ENCODE measurements at places on chromosomes 5 and 9.

DNA sequence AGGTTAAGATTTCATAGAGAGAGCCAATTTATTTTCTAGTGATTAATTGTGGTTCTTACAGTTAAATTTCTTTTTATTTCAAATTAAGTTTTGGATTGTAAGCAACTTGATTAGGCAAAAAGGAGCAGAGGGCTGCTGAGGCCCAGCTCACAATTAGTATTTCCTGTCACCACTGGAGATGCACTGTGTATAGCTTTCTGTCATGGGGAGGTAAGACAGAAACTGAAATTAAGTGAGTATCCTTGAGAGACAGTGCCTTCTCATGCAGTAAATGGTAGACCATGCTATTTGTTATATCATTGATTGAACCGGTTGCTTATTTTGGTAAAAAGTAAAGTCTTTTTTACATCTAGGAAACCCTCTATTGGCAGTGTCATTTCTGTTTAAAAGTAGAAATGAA is 190.7 kb downstream of the CCDC171 start:
- no peak for DNase-seq

- no peak for DNase-seq
These were observed 45.6 kb downstream of the FOXI1 start for GRCh38 chr5:170151097-170151831.

GRCh38 chr5:38045446-38045845 is 205.6 kb upstream of the GDNF start:
- DNase-seq = no peak

DNA sequence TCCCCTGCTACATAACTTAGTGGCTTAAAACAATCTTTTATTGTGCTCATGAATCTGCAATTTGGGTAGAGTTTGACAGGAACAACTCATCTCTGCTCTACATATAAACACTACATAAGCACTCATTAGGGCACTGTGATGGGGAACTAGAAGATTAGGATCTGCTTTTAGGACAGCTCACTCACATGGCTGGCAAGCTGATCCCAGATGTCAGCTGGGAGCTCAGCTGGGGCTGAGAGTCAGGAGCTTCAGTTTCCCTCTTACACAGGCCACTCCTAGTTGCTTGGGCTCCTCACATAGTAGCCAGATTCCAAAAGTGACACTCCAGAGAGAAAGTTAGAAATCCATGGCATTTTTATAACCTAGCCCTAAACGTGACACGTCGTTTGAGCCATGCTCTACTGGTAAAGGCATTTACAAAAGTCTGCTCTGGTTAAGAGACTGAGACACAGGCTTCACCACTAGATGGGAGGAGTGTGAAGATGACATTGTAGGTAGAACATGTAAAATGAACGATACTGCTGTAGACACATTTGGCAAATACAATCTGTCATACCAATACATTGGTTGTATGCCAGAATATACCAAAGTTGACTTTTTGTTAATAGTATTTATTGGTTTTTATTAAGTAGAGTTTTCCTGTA is 23.6 kb downstream of the SCAI start:
- peak; percentile 17 for DNase-seq

DNA sequence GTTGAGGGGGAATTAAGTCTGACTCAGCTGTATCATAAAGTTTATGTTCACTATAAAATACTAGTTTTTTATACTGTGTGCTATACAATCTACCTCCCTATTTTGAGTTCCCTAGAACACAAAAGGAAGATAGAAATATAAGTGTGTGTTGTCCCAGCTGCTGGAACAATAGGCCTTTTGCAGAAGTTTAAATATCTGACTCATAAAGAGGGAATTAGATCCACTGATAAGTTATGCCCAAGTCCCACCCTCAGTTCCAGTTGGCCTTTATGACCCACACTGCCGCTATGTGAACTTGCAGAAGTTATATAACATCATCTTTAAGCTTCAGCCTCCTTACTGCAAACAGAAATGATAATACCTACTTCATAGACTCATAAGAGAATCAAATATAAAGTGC is 88.5 kb upstream of the DAB2 start:
- no peak for DNase-seq

DNA sequence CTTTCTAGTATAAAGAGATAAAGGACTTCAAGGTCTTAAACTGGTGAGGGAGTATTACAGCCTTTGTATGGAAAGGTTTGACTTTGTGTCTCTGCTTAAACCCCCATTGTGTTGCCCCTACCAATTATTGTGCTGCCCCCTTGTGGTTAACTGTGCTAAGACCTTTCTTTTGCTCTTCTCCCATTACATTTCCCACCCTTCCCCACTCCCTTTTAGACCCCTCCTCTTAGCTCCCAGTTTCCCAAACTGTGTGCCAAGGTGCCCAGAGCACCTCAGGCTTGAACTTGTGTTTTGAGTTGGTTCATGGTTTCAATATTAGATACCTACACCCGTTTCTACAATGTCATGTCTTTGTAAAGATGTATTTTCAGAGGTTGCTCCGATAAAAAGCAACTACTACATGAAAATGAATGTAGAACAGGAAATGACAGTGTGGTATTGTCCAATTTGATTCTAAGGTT is 2.9 kb downstream of the JAK2 start:
- DNase-seq = peak; percentile 66

DNA sequence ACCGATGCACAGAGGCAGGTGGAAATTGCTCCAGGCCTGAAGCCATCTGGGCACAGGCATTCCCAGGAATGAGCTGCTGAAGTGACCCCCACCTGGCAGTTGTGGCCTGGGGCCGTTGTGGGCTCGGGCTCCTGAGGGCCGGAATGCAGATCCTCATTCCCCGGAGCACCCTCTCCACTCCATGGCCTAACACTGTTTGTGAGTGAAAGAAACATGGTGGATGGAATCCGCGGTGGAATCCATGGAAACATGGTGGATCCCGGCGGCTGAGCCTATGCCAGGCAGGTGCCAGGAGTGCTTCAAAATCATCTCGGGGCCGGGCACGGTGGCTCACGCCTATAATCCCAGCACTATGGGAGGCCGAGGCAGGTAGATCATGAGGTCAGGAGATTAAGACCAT is 3.6 kb upstream of the SARDH start:
- no peak for DNase-seq

DNA sequence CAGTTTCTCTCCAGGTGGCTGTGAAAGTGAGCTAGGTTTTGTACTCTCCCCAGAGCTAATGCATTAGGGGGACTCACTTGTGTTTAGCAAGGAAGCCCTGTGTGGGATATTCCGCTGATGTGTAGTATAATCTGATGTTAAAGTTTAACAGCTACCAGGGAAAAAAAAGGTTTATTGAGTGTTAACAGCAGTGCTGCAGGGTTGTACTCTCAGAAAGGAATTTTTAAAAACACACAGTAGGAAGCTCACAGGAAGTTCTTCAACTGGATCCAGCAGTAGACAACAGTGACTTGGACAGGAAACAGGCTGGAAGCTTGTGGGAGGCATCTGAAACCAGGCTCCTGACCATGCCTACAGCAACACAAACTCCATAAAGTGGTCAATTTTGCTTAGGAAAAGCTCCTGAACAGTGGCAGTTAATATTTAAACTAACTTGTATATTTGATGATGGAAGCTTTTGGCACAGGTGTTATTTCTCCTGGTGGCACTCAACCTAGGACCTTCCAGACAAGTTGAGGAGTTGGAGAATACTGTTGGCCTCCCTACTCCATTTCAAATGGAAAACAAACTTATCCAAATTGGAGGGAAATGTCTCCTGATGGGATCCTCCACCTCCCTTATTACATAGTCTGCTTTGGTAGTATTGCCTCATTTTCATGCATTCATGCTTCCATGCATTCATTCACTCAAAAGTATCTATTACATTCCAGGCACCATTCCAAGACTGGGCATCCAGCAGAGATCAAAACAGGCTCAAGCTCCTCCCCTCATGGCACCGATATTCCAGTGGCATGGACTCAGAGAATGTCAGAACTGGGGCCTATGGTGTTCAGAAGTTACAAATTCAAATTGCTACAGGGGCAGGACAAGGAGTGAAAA is 54.7 kb downstream of the FOXD1 start:
- no peak for DNase-seq

DNA sequence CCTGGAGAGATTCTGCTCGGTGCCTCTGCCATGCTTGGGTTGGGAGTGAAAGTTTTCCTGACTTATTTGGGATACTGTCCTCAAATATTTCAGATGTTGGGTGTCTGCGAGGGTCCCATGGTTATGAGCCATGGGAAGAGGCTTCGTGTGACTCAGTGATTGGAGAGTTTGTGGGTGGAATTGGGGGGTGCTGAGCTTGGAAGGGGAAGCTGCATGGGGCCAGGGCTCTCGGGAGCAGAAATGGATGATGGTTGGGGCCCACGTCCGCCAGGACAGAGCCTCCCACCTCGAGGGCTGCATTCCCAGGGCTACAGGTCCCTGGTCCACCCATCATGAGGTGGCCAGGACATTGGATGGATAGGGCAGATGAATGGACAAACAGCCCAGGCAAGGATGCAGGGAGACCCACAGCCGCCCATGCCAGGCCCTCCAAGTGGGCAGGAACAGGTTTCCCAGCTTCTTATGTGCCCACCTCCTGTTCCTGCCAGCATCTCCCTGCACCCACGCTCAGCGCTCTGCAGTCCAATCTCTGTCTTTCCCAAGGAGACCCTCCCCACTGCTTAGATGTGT is 5.5 kb downstream of the OBP2B start:
- no peak for DNase-seq

GRCh38 chr5:51632793-51633192 is 249.5 kb downstream of the ISL1 start:
- no peak for DNase-seq

GRCh38 chr9:130433168-130433946 is 11.4 kb upstream of the ASS1 start:
- no peak for DNase-seq

GRCh38 chr5:2270467-2270866 is 387.7 kb upstream of the IRX4 start:
- DNase-seq = no peak

- DNase-seq = no peak
These were observed 82.9 kb upstream of the RUFY1 start for GRCh38 chr5:179467441-179467840.

DNA sequence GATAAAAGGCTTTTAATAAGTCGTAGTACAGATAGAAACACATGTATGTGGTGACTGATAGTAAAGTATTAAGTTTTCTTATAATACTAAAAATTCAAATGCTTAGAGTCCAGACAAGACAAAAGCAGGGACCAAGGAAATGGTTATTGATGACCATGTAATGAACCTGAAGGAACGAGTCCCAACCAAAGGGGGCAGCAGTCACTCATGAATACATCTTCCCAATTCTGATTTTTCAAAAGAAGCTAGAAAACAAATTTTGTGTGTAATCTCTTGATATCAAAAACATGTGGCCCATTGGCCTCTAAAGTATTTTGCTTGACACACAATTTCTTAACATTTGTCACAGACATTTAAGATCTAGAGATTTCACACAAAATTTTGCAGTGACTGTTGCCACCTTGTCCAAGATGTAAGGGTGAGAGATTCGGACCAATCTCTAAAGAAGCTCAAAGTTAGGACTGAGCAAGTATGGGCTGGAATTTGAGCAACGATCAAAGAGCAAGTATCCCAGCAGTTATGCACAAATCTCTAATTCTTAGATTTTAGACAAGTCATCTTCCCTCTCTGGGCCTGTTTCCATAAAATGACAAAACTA is 66.8 kb downstream of the ARL15 start:
- no peak for DNase-seq

- DNase-seq = no peak
These were observed 124.2 kb downstream of the WNK2 start for GRCh38 chr9:93308158-93308602.

DNA sequence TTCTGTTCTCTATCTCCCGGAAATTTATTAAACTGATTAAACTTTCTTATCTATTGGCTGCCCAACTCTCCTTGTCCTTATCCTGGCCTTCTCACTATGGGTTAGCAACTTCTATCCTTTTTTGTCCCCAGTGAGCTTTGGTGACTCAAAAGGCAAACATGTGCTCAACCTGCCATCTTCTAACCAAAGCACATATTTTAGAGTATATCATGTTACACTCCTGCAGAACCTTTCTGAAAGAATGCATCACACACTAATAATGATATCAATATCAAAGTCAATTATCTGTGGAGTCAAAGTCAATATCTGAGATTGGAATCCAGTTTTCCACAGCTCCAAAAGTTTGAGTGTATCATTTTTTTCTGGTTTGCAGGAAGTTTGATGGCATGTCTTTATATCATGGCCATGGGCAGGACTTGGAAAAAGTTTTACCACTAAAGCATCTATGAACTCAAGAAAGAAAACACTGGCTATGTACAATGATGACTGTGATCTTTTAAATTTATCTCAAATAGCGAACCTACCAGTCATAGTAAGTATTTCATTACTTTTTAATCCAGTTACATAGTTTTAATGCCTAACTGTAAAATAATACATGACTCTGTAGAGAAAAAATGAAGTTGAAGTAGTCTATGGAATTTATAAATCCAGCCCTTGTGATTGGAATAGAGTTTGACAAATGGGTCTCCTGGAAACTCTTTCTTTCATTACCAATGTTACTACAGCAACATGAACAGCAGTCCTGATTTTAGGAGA is 166.8 kb downstream of the DROSHA start:
- no peak for DNase-seq

DNA sequence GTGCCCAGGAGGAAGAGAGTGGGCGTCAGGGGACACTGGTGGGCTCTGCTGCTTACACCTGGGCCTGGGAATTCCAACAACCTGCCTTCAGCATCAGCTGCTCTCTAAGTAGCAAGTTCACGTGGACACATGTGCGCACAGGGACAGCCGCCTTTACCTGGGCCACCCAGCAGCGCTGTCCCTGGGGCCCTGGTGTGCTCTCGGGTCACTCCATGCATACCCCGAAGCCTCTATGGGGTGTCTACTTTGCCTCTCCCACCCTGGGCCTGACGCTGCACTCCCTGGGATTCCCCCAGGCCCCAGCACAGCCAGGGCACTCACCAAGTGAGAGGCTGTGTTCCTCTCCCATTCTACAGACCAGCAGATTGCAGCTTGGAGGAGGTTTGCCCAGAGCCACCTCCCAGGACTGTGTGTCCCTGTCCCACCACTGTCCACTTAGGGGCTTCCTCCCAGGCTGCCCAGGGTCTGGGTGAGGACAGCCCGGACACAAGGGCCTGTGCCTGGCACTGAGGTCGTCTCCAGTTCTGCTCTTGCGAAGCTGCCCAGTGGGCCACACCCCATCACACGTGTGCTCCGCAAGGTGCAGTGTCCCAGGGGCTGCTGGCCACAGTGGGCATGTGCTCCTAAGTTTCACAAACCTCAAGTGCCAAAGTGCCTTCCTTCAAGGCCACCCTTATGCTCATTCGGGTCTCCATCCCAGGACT is 5.9 kb downstream of the NINJ1 start:
- DNase-seq = no peak

- DNase-seq = no peak
These were observed 25.0 kb downstream of the SGTB start for GRCh38 chr5:65696892-65697291.

DNA sequence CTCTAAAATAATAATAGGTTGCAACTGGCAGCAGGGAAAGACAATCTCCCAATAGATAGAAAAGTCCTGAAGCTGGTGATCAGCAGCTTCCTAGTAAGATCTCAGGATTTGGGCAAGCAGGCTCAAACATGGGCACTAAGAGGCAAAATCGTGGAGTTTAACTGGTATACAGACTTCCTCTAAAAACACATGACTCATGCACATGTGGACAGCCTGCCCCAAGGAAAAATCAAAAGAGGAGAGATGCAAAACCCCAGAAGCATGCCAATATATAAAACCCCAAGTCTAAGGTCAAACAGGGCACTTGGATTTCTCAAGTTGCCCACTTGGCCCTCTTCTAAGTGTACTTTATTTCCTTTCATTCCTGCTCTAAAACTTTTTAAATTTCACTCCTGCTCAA is 62.8 kb downstream of the CDKN2A start:
- DNase-seq = no peak

- no peak for DNase-seq
These were observed 74.1 kb downstream of the HABP4 start for GRCh38 chr9:96524045-96524444.

Measured in CD4-positive, alpha-beta T cell treated with Interleukin-6 at 100 ng/mL for 8 hours (primary cell).